ENCODE measurements at places on chromosomes 2 and 18. TPM values are rescaled to one million over a fixed set of nuclear protein-coding genes. Genes with fewer than 3 reads are reported as not detected.

Gene GPR45
- total RNA-seq: not detected

Gene AGXT
- total RNA-seq: not detected

Gene PAPOLG
- 14.6 TPM for total RNA-seq

Gene RNF25
- 35.9 TPM for total RNA-seq

All from foreskin keratinocyte (primary cell).